ENCODE measurements at places on chromosomes 4 and X.

DNA sequence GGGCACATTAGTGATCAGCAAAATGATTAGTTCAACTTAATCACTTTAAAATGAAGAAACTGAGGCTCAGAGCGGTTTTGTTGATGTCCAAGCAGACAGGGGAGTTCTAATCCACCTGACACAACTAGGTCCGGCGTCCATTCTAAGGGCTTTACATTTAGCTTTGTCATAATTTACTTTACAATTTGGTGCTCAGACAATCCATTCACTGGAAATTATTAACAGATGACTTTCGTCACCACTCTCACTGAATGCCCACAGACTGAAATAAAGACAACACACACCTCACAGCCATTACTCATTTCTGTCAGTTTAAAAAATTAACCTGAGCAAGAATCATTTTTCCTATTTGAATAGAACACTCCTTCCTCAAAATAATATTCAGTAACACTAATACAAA is 10.8 kb downstream of the NR3C2 start:
- no peak for DNase-seq

- DNase-seq: no peak
Measured at GRCh38 chr4:184938871-184939270, 79.4 kb upstream of the HELT start.

DNA sequence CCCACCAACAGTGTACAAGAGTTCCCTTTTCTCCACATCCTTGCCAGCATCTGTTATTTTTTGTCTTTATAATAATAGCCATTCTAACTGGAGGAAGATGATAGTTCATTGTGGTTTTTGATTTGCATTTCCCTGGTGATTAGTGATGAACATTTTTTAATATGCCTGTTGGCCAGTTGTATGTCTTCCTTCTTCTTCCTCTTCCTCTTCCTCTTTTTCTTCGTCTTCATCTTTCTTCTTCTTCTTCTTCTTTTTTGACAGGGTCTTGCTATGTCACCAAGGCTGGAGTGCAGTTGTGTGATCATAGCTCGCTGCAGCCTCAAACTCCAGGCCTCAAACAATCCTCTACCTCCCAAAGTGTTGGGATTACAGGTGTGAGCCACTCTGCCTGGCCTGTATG is 87.4 kb downstream of the CCDC160 start:
- no peak for DNase-seq

DNA sequence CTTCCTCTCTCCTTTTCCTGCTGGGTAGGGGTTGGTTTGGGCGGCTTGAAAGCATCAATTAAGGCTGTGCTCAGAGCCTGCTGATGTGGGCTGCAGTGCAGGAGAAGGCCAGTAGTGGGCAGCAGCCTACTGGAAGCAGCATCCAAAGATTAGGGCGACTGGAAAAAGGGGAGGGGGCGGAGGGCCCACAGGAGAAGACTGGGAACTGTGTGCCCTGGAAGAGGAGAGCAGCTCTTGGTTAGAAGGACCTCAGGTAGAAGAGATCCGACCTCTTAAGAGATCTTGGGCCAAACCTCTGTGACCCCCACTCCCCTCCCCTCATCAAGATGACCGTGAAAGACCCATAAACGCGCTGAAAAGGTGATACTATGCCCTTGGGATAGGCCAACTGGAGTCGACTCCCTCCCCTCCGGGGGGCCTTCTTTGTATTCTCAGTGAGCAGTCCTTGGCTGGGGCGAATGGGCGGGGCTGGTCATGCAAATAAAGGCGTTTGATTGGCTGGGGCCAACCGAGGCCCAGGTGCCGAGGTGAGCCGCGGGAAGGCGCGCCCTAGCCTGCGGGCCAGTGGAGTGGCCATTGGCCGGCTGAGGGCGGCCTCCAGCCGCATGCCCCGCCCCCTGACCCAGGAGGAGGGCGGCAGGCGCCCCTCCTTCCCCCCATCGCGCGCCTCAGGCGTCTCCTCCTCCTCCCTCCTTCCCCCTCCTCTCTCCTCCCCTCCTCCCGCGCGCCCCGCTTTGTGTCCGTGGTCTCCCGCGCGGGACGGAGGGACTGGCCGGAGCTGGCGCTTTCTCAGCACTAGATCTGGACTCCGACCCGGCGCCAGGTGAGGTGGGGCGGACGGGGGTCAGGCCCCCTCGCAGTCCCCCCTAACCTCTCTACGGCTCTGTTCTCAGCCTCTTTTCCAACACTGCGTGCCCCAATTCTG is 10.1 kb downstream of the DLG3 start:
- peak; percentile 21 for DNase-seq

GRCh38 chr4:10115271-10115796 is 1.3 kb downstream of the WDR1 start:
- DNase-seq: no peak

DNA sequence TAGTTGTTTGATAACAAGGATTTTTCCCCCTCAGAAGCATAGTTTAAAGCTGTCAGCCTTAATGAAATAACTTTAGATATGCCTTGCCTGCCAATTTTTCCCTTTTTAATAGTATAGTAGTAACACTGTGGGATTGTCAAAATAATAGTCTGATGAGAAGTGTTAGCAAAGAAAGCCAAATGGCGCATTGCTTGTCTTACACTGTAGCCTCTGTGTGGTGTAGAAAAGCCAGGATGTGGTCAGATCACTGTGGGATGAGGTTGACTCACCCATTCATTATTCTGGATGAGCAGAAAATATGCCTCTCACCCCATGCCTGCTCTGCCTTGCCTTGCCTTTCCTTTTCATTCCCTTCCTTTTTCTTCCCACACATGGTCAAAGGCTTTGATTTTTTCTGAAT is 257.8 kb upstream of the NRK start:
- no peak for DNase-seq

DNA sequence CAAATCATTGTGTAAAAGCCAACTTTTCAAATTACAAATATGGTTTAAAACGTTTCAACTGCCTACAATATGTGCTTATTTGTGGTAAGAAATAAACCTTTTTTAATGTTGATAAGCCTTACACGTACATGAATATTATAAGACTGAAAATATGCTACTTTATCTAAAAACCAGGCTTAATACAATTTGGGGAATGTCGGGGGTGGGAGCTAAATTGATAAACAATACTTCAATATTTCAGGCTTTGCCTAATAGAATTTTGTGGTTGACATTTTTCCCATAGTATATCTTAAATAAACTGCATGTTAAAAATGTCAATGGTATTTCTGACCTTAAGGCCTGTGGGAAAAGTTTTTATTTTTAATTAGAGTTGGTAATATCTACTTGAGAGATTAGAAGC is 69.8 kb upstream of the SLIT2 start:
- no peak for DNase-seq

GRCh38 chr4:56080384-56080783 is 131.6 kb downstream of the CEP135 start:
- no peak for DNase-seq

GRCh38 chr4:144176476-144176875 is 36.0 kb upstream of the GYPA start:
- no peak for DNase-seq

- DNase-seq: no peak
Measured at GRCh38 chr4:42488114-42488513, 90.8 kb downstream of the SHISA3 start.

DNA sequence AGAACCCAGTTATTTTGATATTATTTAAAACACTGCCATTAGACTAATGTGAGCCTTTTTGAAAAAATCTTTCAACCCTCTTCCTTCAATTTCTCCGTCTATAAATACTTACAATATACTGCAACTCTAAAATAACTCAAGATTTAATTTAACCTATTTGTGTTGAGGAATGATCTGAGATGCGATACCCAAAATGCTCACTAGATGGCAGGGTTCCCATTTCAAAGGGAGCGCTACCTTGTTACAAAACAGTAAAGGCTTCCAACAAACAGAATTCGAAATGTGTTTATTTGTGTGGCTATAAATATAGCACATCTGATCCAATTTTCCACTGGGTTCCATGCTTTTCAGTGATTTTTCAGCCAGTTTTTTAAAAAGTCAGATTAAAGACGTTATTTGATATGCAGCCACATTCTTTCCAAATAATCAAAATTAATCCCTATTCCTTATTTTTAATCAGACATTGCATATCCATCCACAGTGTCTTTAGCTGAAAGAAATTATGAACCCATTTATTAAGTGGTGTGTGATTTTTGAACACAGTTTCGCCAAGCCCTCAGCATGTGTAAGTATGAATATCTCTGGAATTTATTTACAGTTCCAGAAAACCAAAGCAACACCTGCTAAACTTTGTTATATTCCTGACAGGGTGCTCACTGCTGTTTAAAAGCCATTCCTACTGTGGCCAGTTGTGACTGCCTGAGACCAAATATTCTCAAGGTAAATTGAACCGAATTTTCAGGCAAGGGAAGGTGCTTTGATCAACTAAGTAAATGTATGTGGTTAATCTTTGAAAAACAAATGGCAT is 668.0 kb upstream of the LCORL start:
- DNase-seq: no peak

- no peak for DNase-seq
Measured at GRCh38 chrX:150680974-150681373, 12.2 kb upstream of the MTMR1 start.

GRCh38 chr4:110009550-110009949 is 96.9 kb downstream of the EGF start:
- no peak for DNase-seq

DNA sequence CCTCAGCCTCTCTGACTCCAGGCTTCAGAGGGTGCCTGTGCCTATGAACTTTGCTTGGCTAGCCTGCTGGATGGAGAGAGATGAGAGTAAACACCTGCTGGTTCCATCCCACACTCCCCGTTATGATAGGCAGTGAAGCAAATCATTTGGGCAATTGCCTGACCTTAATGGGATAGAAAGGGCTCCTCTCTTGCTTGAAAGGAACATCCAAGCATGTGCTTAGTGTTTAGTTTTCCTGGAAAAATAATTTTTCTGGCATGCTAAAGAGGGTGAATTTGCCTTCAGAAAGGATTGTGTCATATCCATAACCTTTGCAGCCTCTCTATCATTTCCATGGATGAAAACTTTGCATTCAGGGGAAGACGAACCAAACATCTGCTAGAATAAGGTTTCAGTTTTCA is 10.8 kb downstream of the PLAC1 start:
- DNase-seq: no peak

DNA sequence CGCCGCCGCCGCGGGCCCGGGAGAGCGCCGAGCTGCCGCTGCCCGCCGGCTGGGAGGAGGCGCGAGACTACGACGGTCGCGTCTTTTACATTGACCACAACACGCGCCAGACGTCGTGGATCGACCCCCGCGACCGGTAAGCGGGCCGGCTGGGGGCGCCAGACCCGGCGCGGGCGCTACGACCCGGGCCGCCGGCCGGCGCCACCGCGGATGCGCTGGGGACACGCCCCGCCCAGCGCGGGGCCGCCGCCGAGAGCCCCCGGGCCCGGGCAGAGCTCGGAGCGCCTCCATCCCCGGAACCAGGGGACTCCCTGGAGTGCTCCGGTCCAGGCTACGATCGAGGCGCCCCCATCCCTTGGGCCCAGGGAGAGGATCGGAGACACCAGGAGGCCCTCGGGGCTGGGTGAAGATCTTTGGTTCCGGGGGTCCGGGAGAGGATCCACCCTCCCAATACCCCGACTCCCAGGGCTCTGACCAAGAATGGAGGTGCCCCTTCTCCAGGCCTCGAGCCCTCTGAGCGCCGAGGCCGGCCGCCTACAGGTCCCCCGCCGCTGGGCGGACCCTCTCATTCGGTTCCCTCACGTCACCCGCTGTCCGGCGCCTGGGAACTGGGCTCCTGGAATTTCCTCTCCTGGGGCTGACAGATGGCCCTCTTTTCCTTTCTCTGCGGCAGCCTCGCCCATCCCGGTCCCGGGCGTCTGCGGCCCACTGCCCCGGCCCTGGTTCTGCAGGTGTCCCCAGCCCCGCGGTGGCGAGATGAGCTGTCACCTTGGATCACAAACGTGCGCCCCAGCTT is 48.8 kb downstream of the CLDN34 start:
- peak; percentile 1 for DNase-seq

GRCh38 chrX:39922488-39922887 is 175.3 kb downstream of the BCOR start:
- no peak for DNase-seq

- DNase-seq: no peak
Measured at GRCh38 chr4:155543126-155543765, 123.4 kb upstream of the GUCY1A1 start.

- no peak for DNase-seq
Measured at GRCh38 chr4:105859233-105859632, 36.0 kb upstream of the NPNT start.

DNA sequence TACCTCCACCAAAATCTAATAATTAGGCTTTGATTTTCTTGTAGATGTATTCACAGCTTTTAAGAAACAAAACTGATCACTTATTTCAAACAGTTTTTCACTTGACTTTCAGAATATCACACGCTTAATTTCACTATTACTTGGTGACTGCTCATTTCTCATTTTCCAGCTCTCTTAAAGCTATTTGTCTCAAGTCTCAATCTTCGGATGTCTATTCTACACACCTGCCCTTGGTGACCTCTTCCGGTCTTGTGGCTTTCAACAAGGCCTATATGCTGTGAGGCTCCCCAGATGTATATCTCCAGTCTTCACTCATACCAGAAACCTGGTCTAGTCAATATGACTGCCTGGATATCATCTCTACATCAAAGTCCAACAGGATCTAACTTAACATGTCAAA is 34.9 kb upstream of the ANXA10 start:
- DNase-seq: no peak

GRCh38 chr4:89682808-89683207 is 154.2 kb downstream of the SNCA start:
- DNase-seq: no peak

DNA sequence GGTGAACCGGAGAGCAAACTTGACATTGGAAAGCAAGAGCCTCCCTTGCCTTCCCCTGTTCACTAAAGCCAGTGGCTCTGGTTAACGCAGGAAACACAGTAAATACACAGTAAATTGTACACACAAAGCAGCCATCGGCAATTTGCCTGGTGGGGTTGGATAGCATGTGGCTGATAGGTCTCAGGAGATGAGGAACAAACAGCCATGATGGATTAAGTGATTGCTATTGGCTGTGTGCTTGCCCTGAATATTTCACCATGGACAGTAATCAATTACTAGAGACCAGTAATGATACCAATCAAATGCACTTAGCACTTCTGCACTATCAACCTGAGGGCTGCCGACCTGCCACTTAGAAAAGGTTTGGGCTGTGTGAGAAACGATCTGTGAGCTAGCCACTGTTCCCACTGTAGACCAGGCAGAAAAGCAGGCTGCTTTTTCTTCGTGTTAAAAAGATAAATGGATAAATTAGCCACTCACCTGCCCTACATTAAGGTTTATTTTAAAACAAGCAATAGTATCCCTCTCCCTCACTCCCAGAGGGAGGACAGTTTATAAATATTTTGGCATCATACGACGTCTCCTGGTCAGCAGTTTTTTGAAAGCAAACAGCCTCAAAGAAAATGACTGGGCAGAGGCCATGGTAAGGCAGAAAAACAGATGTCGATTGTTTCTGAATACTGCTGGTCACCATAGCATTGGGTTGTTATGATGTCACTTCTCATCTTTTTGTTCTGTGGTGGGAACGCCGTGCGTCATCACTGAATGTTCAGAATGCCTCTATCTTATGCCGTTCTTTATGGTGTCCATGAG is 167.1 kb downstream of the MAML3 start:
- no peak for DNase-seq

- no peak for DNase-seq
Measured at GRCh38 chr4:38073596-38074234, 113.5 kb downstream of the PTTG2 start.

- DNase-seq: no peak
Measured at GRCh38 chr4:70628444-70628843, at the start of gene ENAM. Gene ENAM (plus strand): TSS chr4:70628744. CDS start chr4:70629501, 757 bp downstream.
